ENCODE measurements at places on chromosomes 16 and 17.

DNA sequence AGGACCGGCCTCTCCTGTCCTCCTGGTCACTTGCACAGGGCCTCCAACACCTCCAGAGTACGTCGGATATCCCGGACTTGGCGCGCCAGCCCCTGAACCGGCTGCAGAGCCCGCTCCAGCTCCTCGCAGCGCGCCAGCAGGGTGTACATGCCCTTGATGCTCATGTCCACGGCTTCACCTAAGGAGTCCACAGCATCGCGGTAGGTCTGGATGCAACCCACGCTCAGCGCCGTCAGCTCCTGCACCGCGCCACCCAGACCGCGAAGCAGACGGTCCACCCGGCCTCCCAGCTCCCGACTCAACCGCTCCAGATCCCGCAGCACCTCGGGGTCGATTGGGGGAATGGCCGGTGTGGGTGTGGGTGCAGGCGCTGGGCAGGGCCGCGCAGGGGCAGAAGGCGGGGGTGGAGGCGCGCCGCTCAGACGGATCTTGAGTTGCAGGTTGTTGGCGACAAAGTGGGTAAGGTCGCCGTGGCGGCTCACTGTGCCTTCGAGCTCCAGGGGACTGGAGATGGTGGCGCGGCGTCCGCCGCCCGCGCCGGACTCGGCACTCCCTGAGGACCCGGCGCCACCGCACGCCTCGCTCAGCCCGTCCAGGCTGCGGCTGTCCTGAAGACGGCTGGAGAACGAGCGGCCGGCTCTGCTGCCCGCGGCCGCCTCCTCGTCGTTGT lies 804 bp downstream of the BORCS6 start:
- DNase-seq, result peak; percentile 62

DNA sequence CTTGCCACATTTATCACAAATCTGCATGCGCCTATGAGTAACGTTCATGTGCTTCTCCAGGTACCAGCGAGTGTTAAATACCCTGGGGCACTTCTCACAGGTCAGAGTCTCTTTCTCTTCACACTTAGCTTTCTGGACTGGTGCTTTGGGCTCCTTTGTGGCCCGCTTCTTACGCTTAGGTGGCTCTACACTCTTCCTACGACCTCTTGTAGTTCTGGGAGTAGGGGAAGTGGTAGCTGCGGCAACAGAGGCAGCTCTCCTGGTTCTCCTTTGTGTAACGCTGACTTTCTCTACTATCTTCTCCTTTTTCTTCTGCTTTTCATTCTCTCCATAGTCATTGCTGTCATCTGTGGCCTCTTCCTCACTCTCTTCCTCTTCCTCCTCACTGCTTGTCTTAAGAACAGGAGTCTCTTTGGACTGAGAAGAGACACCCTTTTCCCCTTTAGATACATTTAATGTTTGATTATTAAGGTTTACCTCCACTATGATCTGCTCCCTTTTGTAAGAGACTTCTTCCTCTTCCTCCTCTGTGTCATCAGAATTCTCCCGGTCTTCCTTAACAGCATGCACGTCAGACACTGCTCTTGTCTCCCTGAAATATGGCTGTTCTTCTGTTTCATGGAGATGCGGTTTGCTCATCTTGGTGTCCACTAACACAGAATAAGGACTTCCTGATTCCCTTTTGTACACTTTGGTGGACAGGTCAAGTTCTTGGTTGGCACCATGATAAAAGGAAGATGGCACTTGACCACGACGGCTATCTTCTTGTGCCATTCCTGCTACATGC lies 45.0 kb downstream of the ZNF652 start:
- no peak for DNase-seq

DNA sequence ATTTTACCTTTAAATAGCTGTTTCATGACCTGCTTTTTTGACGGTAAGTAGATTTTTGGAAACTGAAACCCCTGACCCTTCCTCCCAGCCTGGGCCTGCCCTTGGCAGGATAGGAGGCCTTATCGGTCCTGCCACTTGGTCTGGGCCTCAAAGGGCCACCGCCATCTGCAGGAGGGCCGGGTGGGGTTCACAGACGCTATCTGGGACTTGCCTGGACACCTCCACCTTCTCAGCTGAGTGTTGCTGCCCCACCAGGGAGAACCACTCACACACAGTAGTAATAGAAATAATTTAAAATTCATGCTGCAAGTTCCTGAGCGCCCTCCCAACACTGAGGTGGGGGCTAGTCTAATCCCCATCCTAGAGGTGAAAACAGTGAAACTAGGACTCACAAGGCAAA lies 4.6 kb upstream of the NPRL3 start:
- no peak for DNase-seq

- no peak for DNase-seq
Observed at GRCh38 chr17:36049643-36050042, 14.4 kb upstream of the CCL18 start.

DNA sequence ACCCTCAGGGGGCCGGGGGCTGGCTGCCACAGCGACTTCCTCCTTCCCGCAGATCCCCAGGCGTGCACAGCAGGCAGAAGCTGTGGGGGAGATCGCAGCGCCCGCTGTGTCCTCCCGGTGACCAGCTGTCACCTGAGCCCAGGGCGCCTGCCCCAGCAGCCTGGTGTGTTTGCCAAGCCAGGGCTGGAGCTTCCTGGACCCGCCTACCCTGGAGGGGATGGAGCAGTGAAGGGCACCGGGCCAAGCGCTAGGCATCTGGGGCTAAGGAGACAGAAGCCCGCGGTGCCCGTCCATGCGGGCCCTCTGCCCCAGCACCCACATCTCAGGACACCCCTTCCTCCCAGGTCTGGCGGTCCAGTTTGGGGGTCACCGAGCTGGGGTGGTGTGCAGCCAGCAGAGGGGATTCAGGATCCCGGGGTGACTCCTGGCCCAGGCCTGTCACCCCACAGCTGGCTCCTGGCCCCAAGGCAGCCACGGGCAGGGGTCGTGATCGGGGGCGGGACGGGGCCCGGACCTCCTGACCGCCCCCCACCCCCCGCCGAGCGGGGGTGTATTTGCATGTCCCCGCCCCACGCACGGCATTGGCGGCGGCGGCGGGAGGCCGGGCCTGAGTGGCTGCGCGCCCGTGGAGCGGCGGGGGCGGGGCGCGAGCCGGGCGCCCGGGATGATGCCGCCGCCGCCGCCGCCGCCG lies at the start of gene RAB26:
RAB26 (plus strand) TSS at position 645 of the 691 bp plus-strand sequence. CDS start 159 bp downstream, outside the sequence.
- peak; percentile 91 for DNase-seq

- no peak for DNase-seq
Observed at GRCh38 chr16:49932946-49933345, 77.0 kb upstream of the ZNF423 start.

DNA sequence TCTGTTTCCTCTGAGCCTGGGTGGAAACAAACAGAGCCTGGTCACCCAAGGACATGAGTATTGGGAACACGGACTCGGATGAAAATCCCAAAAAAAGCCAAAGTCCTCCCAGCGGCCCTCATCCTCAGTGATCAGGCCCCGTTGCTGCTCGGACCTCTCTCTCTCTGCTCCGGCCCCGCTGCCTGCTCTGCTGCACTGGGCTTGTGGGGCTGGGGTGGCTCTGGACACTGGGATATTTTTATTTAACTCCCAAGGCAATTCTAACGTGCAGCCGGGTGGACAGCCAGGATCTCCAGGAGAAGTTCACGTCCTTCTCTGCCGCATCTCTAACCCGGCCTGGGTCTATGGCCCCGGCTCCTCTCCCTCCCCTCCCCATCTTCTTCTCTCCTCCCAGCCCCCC lies 280.9 kb upstream of the TNRC6C start:
- DNase-seq, result no peak
